ENCODE measurements at places on chromosomes 5 and 9.

- no peak for DNase-seq
Observed at GRCh38 chr9:84154320-84154719, 173.7 kb downstream of the RMI1 start.

DNA sequence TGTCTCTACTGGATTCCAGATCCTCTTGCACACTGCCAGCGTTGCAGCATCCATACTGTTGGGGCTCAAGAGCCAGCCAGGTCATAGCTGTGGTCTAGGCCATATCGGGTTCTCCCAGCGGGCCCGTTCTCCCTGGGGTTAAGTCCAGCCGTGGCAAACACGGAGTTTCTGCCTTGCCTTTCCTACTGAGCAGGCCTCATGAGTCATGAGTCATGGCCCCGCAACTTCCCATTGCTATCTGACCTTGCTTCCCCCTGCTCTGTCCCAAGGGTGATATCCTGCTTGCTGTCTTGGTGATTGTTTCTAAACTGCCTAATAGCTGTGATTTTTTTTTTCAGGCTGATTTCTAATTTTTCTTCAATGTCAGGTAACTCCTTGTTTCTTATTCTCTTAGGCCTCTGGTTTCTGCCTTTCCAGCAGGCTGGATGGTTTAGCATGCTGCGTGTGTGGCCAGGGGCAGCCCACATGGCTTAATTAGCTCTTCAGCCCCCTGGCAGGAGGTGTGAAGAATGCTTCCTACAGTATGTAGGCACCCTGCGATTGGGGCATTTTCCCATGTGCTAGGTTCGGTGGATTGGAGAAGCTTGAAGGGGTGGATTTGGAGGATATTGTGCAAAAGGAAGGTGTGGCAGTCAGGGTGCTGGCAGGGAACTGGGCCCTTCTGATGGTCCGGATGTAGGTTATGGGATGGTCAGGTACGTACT is 18.7 kb downstream of the DAPK1 start:
- DNase-seq = no peak

DNA sequence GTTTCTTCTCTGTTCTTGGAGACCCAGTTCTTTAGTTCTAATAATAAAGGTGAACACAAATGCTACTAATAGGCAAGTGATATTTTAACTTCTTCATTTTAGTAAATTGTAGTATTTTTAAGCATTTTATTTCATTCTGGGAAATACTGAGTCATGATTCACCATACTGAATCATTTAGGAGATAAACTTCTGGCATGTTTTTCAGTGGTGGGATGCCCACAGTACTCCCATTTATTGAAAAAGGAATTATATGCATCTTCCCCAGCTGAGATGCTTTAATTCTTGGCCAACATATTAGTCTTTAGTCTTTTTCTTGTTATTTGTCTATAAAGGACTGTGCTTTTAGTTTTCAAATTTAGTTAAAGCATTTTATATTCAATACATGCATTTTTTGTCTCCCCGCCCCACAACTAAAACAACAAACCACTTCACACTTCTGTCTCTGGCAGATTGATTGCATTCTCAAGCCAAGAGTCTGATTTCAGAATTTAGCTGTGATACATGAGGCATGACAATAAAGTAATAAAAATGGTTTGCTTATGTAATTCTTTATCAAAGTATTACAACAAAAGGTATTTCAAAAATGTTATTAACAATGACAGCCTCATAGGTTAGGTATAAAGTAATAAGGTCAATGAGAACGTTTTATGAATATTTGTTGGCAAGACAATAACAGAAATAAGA is 125.2 kb upstream of the CDH18 start:
- DNase-seq = no peak

GRCh38 chr5:59607138-59607765 is 286.3 kb downstream of the PDE4D start:
- DNase-seq = no peak

DNA sequence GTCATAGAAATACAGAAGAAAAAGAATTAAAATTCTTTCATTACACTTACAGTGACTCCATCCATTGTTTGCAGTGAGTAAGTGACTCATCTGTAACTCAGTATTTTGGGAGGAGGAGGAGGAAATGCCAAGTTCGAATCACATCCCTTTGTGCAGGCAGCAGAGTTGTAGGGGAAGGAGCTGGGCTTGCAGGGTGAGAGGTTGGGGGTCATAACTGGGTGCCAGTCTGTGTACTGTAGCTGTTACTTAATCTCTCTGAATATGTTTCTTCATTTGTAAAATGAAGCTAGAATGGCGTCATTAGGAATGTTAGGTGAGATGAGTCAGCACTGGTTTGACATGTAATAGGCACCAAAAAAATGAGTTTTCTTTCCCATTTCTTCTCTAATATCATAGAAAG is 235.7 kb upstream of the ADAMTSL1 start:
- DNase-seq = no peak
